PC-3 (cell line): ENCODE measurements at places on chromosomes 3 and 15. TPM values are rescaled to one million over a fixed set of nuclear protein-coding genes. Genes with fewer than 3 reads are reported as not detected.

The RTP1 gene
- not detected in 2 replicates for total RNA-seq

The TTC21A gene
- 1.2 TPM in 2 replicates for total RNA-seq

The PRICKLE2 gene
- 0.46 and 1.8 TPM in 2 replicates for total RNA-seq

The DAZL gene
- total RNA-seq, result 0.04 TPM in 1 of 2 replicates, not detected in the other

The P2RY14 gene
- total RNA-seq, result not detected in 2 replicates

The GOLGA8J gene
- total RNA-seq, result not detected in 2 replicates

The CSTA gene
- total RNA-seq, result not detected in 2 replicates

The NME9 gene
- total RNA-seq, result 0.40 TPM in 1 of 2 replicates, not detected in the other

The SLC22A13 gene
- total RNA-seq, result 0.73 TPM in 1 of 2 replicates, not detected in the other

The C3orf20 gene
- total RNA-seq, result not detected in 2 replicates

The ZNF106 gene
- total RNA-seq, result 25.6 and 26.8 TPM in 2 replicates

The AADACL2 gene
- total RNA-seq, result not detected in 2 replicates

The MITF gene
- total RNA-seq, result 2.8 and 7.6 TPM in 2 replicates

The CCR9 gene
- total RNA-seq, result not detected in 2 replicates

The CD200 gene
- not detected in 2 replicates for total RNA-seq

The ZNF774 gene
- 1.1 and 1.9 TPM in 2 replicates for total RNA-seq

The SCN11A gene
- not detected in 2 replicates for total RNA-seq

The PPP1R14D gene
- 0.33 TPM in 1 of 2 replicates, not detected in the other for total RNA-seq

The ADAMTSL3 gene
- 7.9 and 10.9 TPM in 2 replicates for total RNA-seq

The AP4E1 gene
- total RNA-seq, result 4.7 and 6.0 TPM in 2 replicates

The SCG5 gene
- total RNA-seq, result 1.3 and 1.6 TPM in 2 replicates

The UMPS gene
- total RNA-seq, result 38.4 and 63.5 TPM in 2 replicates

The CAPN3 gene
- total RNA-seq, result 0.40 TPM in 1 of 2 replicates, not detected in the other

The IL12A gene
- 6.5 and 8.3 TPM in 2 replicates for total RNA-seq

The KY gene
- total RNA-seq, result 0.29 TPM in 1 of 2 replicates, not detected in the other

The DNAJA4 gene
- total RNA-seq, result 1.3 and 5.4 TPM in 2 replicates

The CACNA1D gene
- not detected in 2 replicates for total RNA-seq

The CAMK1 gene
- total RNA-seq, result 36.6 and 53.2 TPM in 2 replicates

The SUSD5 gene
- not detected in 2 replicates for total RNA-seq

The ACKR4 gene
- total RNA-seq, result not detected in 2 replicates

The GP5 gene
- total RNA-seq, result not detected in 2 replicates

The CEMIP gene
- 3.1 and 4.0 TPM in 2 replicates for total RNA-seq

The CHRD gene
- total RNA-seq, result not detected in 2 replicates

The CCDC9B gene
- 56.1 and 101 TPM in 2 replicates for total RNA-seq

The INSYN1 gene
- not detected in 2 replicates for total RNA-seq

The TMEM108 gene
- not detected in 2 replicates for total RNA-seq

The MYRIP gene
- total RNA-seq, result not detected in 2 replicates

The GOLGA8T gene
- 0.15 TPM in 1 of 2 replicates, not detected in the other for total RNA-seq

The CCDC80 gene
- total RNA-seq, result 17.0 and 20.4 TPM in 2 replicates

The WDR93 gene
- total RNA-seq, result 0.22 TPM in 1 of 2 replicates, not detected in the other

The NPHP3 gene
- total RNA-seq, result 6.2 and 7.7 TPM in 2 replicates

The LMCD1 gene
- 8.2 and 9.1 TPM in 2 replicates for total RNA-seq

The FSTL1 gene
- 178 and 185 TPM in 2 replicates for total RNA-seq

The RLBP1 gene
- not detected in 2 replicates for total RNA-seq

The ITGB5 gene
- 67.2 and 89.4 TPM in 2 replicates for total RNA-seq

The RBP2 gene
- total RNA-seq, result not detected in 2 replicates

The PCBP4 gene
- total RNA-seq, result 45.8 and 59.1 TPM in 2 replicates

The NECTIN3 gene
- 12.8 and 15.8 TPM in 2 replicates for total RNA-seq

The GOLGA8G gene
- total RNA-seq, result not detected in 2 replicates

The TTLL13 gene
- not detected in 2 replicates for total RNA-seq

The GRAMD1C gene
- total RNA-seq, result 2.8 and 4.5 TPM in 2 replicates

The ALCAM gene
- total RNA-seq, result 168 and 169 TPM in 2 replicates

The A4GNT gene
- total RNA-seq, result not detected in 2 replicates

The CLSTN2 gene
- not detected in 2 replicates for total RNA-seq

The ARRDC4 gene
- 7.1 TPM in 2 replicates for total RNA-seq

The GOLGA6L4 gene
- total RNA-seq, result 0.73 and 1.2 TPM in 2 replicates

The TMED3 gene
- 164 and 178 TPM in 2 replicates for total RNA-seq

The CTXN2 gene
- not detected in 2 replicates for total RNA-seq

The TUSC7 gene
- not detected in 2 replicates for total RNA-seq
